ENCODE measurements at places on chromosomes 2 and 18.

DNA sequence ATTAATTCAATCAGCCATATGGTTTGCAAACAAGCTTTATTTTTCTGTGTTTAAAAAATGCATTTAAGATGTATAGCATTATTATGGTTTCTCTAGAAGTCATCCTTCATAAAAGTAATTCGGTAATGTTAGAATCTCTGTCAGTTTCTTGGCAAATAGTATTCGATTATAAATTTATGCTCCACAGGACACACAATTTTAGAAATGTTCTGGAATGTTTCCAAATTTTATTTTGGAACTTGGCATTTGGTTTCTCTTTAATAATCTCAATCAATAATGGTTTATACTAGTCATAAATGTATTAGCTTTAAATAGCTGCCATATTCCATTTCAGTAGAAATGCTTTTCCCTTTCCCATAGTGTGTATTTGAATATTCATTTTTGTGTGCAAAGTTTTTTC lies 156.4 kb downstream of the PLCL1 start:
- no peak for DNase-seq

- no peak for DNase-seq
Measured at GRCh38 chr2:47087051-47087450, 68.1 kb downstream of the STPG4 start.

- DNase-seq = peak; percentile 23
Measured at GRCh38 chr2:159557437-159558034, 58.8 kb downstream of the BAZ2B start.

DNA sequence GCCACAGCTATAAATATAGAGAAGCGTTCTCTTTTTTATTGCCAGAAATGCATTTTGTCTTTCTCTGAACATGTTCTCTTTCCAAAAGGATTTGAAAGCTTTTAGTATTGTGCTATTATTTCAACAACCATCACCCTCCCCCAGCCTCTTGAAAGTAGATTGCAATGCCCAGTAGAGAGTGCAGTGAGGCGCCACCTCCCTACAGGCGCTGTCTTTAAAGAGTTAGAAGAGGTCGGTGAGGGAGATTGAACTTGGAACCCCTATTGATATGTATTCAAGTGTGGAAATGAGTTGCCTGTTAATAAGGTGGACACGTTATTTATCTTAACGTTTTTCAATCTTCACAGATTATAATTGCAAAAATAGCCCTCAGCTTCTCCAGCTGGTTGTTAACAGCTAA lies 360.3 kb downstream of the LRP1B start:
- DNase-seq = no peak

DNA sequence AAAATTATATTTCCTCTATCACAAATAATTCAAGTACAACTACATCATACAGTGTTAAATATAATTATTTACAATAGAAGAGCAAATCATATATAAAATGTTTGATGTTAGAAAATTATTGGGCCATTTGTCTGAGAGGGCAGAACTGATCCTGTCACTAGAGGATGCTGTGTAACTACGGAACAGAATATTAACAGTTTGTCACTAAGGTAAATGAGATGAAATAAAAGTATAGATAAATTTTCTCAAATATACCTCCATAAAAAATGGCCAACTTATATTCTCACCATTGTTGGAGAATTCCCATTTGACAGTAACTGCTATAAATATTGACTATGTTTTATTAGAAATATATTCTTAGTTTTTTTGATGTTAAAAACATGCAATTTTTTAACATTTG lies 1067.4 kb upstream of the DDX18 start:
- no peak for DNase-seq

- DNase-seq = no peak
Measured at GRCh38 chr2:168528469-168528868, 72.4 kb downstream of the CERS6 start.

DNA sequence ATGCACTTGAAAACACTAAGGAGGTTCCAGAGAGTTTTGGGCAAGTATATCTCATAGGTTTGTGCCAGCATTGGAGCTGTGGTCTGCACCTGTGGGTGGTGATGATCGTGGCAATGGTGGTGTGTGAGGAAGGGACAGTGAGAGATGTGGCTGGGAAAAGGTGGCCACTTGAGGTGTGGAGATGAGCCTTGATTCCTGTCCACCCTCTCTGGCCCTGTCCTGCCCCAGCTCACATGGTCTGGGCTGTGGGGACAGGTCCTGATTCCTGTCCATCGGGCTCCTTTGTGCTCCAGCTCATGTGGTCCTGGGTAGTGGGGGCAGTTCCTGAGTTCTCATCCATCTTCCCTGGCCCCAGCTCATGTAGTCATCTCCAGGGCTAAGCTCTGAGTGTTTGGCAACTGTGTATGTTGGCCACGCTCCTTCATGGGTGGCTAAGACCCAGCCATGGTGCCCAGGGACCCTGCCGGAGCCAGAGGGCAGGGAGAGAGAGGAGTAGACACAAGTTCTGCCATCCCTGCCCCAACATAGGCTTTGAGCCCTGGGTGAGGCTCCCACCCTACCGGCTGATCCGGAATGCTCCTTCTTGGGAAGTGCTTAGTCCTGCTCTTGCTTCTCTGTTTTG lies 294.4 kb upstream of the HDAC4 start:
- DNase-seq = no peak

GRCh38 chr2:159375241-159375640 lies 88.7 kb upstream of the WDSUB1 start:
- DNase-seq = no peak

DNA sequence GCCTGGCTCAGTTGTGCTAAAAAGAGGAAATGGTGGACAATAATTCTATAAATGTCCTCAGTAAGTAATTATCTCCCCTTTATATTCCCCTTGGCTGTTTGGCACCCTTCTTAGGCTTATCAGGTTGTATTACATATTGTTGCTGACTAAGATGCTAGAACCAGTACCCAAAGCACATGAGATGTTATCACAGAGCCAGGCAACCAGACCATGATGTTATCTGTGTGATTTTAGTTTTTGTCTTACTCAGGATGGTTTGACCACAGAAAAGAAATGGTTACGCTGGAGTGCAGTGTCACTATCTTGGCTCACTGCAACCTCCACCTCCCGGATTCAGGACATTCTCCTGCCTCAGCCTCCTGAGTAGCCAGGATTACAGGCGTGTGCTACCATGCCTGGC lies 15.2 kb downstream of the R3HDM1 start:
- DNase-seq = no peak

GRCh38 chr2:54572262-54572635 lies 116.1 kb downstream of the SPTBN1 start:
- no peak for DNase-seq

DNA sequence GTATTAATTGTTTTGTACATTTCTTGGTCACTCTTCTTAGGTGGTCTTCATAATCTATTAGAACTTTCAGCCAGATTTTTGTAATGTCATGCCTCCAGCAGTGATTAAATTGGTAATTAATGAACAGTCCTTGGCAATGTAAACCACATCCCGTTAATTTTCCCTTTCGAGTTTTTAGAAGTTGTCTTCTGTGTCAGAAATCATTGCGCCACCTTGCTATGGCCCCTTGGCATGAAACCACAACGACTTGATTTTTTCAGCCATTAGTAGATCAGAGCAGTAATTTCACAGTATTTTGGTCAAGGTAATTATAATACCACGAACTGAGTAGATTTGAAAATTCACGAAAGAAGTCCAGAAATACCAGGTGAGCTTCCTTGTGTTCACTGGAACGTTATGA lies 86.0 kb upstream of the OTX1 start:
- no peak for DNase-seq

DNA sequence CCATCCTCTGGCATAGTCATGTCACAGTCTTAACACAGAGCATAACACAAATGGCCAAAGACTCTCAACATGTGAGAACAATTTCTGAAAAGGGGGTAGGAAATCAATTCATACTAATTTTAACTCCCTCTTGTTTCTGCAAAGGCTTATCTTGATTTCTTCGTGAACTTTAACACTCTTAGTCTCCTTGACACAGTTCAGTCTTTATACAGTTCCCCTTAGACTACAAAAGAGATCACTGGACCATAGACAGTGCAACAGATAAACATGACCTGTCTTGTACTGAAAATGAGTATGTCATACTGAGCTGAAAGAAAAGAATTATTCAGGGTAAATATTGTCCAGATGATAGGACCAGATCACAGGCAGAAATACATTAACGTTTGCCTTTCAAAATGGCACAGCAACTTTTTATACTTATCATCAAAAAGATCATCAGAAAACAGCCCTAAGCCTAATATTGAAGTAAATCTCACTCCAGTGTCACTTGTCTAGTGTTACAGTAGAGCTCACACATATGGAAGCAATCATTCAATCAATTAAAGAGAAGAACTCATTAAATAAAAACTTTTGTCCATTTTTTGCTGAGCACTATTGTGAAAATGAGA lies 56.4 kb upstream of the VRK2 start:
- DNase-seq = no peak

DNA sequence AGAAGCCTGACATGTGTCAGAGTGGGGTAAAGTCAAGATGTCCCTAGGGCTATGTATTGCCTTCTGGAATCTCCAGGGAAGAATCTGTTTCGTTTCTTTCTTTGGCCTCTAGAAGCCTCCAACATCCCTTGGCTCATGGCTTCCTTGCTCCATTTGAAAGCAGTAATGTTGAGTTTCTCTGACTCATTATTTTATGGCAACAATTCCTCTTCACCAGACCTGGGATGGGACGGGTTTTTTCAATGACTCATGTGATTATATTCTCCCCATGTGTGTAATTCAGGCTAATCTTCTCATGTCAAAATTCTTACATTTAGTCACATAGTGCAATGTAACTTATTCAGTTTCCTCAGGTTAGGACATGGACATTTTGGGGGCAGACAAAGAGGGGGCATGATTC lies 1038.6 kb downstream of the CBLN2 start:
- DNase-seq = no peak

DNA sequence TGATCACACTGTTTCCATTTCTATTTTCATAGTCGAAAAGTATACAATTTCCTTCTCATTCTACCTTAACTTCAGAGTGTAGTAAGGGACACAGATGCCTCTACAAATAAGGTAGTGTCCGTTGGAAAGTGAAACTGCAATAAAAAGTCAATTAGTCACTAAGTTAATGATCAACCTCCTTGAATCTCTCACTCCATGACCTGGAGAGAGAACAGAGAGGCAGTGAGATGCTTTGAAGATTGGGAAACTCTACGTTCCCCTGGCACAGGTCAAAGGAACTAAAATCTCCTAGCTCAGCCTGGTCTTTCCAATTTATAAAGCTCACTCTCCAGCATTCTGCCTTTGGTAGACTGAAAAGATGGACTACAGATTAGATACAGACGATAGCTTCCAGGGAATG lies 153.8 kb upstream of the ACAA2 start:
- DNase-seq = no peak

DNA sequence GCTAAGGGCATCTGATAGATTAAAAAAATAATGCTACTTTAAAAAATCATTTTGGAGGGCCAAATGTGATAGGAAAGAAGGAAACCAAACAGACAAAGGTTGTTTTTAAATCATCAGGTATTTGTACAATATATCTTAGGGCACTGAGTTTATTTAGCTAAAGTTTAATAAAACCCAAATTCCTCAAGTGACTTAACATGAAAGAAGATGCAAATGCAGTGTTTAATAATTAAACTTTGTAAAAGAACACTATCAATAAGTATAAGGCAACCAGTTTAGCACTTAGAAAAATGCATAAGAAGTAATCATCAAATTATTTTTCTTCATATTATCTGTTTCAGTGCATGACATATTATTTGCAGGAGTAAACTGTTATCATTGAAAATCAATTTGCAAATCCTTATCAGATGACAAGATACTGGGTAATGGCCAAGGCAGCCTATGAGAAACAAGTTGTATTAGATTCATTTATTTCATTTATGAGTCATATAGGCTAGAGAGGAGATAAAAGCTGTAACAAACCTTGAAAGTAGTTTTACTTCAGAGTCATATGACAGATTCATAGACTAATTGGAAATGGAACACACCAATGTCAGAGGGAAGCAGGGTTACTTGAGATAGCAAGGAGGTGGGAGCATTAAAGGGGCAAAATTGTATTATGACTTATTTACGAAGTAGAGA lies 165.5 kb downstream of the GCA start:
- no peak for DNase-seq

DNA sequence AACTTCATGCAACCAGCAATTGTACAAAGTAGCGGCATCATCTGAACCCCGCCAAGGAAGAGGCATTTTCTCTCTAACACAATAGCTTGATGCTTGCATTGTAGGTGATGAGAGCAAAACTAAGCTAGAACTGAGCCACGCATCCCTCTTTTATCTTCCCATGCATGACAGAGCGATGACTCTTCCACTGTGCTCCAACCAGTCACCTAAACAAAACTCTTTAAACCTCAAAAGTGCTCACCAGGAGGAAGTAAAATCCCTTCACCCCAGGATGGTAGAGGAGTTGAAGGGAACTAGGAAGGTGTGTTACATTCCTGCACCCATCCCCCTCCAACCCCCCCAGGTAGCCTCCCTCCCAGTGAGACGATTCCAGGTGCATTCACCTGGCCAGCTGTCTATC lies 59.7 kb upstream of the SALL3 start:
- DNase-seq = no peak

- no peak for DNase-seq
Measured at GRCh38 chr2:118265873-118266455, 177.7 kb downstream of the INSIG2 start.

DNA sequence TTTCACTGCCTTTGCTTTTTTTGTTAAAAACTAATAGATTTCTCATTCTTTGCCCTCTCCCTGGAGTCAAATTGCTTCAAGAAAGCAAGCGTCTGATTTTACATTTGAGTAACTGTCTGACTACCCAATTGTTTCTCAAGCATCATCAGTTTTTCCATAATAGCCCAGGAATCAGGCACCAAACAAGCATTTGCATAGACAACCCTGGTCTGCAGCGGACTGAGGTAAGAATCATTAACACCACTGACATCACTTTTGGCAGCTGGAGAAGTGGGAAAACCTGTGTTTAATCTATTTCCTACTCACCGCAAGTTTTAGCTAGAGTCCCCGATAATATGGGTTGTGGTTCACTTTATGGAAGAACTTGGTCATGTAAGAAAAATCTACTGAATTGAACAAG lies 55.7 kb downstream of the IRS1 start:
- no peak for DNase-seq

- no peak for DNase-seq
Measured at GRCh38 chr2:28637066-28638047, 114.3 kb upstream of the PPP1CB start.

DNA sequence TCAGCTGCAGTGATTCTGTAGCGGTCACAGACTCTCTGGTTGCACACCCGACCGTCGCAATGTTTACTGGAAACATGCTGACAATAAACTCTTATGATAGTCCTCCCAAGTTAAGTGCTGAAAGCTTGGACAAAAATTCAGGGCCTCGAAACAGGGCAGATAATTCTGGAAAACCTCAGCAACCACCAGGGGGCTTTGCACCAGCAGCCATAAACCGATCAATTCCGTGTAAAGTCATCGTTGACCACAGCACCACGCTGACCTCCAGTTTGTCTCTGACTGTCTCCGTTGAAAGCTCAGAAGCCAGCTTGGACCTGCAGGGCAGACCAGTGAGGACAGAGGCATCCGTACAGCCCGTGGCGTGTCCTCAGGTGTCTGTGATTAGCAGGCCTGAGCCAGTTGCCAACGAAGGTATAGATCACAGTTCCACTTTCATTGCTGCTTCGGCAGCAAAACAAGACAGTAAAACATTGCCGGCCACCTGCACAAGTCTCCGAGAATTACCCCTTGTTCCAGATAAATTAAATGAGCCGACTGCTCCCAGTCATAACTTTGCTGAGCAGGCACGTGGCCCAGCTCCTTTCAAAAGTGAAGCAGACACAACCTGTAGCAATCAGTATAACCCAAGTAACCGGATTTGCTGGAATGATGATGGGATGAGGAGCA lies 166.1 kb downstream of the ASXL3 start:
- no peak for DNase-seq

- DNase-seq = no peak
Measured at GRCh38 chr18:12305930-12306629, 2.0 kb upstream of the TUBB6 start.

All from GF-D8 (cell line).